SK-N-SH treated with all-trans-retinoic acid at 6 μM for 48 hours (cell line): ENCODE measurements at places on chromosomes 12 and 14.

GRCh38 chr12:109910969-109911348 lies 10.9 kb downstream of the TCHP start:
- ATAC-seq: peak; percentile 81

- ATAC-seq: no peak
These were observed 226.8 kb downstream of the C12orf42 start for GRCh38 chr12:103268831-103269514.

DNA sequence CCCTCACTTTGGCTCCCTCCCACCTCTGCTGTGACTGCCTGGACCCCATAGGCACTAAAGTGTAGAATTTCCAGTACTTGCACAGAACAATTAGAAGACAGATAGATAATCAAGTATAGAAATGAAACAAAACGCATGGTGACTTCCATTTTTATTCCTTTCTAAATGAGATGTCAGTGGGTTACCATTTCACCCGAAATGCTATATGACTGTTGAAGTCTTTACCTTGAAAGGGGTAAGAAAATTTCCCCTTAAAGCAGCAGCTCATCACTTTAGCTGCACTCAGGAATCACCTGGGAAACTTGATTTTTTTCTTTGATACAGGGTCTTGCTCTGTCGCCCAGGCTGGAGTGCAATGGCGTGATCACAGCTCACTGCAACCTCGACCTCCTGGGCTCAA lies 12.5 kb upstream of the KSR2 start:
- no peak for ATAC-seq

- peak; percentile 12 for ATAC-seq
These were observed 1.1 kb downstream of the ARHGAP5 start for GRCh38 chr14:32078023-32078857.

DNA sequence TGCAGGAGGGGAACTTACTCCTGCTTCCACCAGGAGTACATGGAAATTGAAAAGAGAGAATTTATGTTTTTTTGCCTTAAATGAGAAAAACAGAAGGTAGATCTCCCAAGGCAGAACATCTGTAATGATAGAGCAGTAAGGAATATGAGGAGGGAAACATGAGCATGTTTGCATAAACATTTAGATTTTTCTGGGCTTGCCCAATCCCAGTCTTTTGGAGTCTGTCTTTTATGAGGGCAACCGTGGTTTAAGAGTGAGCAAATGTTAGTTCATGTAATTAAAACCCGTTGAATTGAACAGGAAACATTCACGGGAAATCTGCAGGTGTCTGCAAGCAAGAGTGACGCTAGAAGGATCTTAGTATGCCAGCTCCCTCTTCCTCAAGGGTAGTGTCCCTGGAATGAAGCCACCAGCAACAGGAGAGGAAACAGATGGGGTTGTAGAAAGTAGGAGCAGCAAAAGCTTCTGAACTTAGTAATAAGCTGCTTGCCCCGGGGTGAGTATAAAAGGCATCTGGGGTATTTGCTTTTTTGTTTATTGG lies 79.3 kb downstream of the ARF6 start:
- peak; percentile 46 for ATAC-seq
